ENCODE measurements at places on chromosomes 4 and X. TPM values are rescaled to one million over a fixed set of nuclear protein-coding genes. Genes with fewer than 3 reads are reported as not detected.

TSC22D3 gene
- polyA plus RNA-seq: 1,475 TPM

ENAM gene
- polyA plus RNA-seq: 1.7 TPM

LRRC66 gene
- polyA plus RNA-seq: 0.08 TPM

TCP11X2 gene
- polyA plus RNA-seq: not detected

PAGE5 gene
- not detected for polyA plus RNA-seq

CYSLTR1 gene
- polyA plus RNA-seq: 63.8 TPM

AWAT2 gene
- polyA plus RNA-seq: not detected

MAGEA4 gene
- not detected for polyA plus RNA-seq

ACTRT1 gene
- not detected for polyA plus RNA-seq

TMEM35A gene
- not detected for polyA plus RNA-seq

RNF150 gene
- polyA plus RNA-seq: not detected

PLAC1 gene
- polyA plus RNA-seq: not detected

CITED1 gene
- polyA plus RNA-seq: not detected

GALNTL6 gene
- polyA plus RNA-seq: 1.3 TPM
